T-cell (primary cell): ENCODE measurements at places on chromosomes 1 and 21.

- DNase-seq = no peak
Observed at GRCh38 chr1:151713874-151714273, 2.7 kb downstream of the CELF3 start.

DNA sequence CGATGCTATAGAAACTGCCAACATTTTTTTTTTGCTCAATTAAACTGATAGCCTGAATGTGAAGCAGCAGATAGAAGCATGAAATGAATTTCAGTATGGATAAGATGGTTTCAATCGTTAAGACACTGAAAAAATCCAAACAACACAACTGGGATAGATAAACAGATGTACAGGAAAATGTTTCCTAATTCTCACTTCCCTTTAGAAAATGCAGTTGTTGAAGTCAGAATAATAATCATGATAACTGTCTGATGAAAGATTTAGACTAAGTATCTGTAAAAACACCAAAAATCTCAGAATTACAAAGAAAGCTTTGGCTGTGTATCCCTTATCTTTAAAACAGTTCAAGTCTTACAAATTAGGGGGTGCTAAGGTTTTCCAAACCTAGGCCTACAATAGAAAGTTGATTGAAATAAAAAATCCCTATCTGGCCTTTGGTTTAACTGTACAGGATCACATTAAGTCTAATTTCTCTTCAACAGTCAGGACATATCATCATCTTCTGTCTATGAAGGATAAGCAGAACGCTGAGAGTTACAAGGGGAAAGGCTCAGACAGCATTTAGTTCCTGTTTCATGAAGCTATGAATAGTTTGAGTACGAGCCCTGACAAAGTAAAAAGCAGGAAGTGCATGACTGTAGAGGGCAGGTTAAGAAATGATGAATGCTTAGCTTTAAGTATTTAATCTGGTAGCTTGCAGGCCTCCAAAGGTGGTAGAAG, 203.2 kb downstream of the APP start:
- no peak for DNase-seq

GRCh38 chr1:22418933-22419382, 32.7 kb upstream of the ZBTB40 start:
- no peak for DNase-seq

GRCh38 chr1:234989019-234989418, 139.6 kb downstream of the TOMM20 start:
- no peak for DNase-seq

DNA sequence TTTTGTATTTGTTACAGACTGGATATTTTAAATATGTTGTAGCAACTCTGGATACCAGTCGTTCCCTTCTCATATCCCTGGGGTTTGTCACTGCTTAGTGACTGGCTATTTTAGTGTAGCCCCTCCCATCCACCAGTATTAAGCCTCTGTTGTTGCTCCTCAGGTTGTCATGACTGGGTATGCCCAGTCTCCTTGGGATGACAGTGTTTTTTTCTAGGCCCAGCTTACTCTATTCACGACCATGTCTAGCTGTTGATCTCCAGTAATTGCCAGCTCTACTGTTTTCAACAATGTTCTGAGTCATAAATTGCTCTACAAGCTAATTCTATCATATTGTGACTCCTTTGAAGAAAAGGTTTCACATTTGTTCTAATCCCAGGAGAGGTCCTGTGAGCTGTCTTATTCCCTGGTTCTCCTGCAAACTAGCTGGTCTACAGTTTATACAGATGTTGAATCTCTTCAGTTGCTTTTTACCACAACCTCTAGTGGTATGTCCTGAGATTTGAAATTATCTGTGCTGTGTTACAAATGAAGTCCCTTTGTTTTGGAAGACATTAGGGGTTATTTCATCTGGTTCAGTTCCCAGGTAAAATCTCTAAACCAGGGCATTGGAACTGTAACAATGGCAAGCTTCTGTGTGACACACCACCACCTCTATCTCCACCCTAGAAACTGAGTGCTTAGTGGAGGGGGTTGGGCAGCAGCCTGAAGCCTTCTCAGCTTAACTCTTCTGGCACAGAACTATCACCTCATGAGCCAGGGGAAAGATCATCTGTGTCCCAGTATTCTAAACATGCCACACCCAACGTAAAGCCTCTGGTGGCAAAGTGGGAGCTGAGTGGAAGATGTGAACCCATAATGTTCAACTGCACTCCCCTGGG, 124.6 kb downstream of the TRIM33 start:
- DNase-seq = no peak

- DNase-seq = no peak
Observed at GRCh38 chr1:213423605-213424004, 372.6 kb downstream of the RPS6KC1 start.

GRCh38 chr1:205626216-205626615, 5.6 kb downstream of the ELK4 start:
- DNase-seq = no peak

- DNase-seq = no peak
Observed at GRCh38 chr1:11701981-11702803, 10.7 kb downstream of the DRAXIN start.

GRCh38 chr1:10647414-10648170, 148.9 kb downstream of the CASZ1 start:
- DNase-seq = no peak

DNA sequence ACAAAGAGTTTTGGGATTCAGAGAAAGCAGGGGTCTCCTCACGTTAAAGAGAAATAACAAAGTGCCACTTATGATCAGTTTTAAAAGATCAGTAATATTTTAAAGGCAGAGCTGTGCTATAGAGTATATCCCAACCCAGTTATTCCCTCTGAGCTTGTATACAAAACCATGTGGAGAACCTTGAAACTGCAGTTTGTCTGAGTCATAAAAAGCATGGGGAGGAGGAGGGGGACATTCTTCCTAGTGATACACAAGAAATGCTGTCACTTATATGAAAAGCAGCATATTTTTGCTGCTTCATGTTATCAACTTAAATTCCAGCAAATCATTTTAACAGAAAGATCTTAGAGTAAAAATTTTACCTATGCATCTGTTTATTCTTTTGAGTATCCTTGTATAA, 244.5 kb downstream of the GPR52 start:
- DNase-seq = no peak

DNA sequence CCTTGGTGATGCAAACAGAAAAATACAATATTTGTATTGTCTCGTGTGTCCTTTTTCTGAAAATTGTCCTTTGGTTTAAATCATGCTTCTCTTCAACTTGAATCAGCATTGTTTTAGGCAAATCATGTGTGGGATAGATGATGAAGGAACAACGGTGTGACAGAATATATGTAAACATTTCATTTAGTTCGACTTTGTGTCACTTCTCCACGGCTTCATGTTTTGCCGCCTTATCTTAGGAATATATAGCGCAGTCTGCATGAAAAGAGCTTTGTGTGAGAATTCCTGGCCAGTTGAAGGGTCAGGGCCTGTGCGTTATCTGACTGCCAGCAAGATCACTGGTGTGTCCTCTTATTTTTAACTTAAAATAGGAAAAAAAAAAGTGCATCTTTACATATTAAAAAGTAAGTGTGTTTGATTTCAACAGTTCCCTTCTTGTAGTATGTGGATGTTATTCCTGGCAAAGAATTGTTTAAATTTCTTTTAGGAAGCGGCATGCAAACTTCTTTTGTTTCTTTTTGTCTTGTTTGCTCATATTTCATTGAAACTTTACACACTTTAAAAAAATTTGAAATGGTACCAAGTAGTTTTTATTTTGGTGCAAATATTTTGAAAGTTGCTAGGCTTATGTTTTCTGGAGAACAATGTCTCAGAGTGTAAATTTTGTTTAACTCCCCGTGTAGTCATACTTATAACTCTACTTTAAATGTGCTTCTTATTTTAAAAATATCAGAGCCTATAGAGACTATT, 465.2 kb downstream of the USP25 start:
- no peak for DNase-seq

DNA sequence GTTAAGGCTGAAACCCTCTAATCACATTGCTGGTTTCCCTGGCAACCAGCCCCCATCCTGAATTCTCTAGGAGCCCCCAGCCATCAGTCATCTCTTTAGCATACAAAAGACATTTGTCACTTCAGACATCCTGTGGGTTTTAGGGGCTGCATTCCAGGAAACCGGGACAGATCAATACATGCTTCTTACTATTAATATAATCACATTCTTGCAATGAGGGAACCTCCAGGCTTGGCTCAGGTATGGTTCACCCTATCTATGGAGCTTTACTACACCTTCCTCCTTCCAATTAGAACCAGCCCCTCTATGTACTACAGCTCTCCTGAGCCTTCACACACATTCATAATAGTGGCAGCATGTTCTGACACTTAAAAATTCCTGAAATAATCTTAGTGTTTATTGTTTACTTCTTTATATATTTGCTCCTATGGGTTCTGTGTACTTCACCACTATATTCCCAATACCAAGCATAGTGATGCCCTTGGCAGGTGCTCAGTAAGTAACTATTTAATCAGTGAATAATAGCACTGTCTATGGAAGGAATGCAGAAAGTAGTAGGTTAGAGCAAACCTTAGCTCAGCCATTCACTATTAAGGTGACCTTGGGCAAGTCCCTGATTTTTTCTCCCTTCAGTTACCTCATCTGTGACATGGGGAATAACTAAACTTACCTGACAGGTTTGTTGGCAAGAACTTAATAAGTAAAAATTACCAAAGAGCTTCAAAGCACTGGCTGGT, 59.6 kb downstream of the ZNF678 start:
- no peak for DNase-seq

DNA sequence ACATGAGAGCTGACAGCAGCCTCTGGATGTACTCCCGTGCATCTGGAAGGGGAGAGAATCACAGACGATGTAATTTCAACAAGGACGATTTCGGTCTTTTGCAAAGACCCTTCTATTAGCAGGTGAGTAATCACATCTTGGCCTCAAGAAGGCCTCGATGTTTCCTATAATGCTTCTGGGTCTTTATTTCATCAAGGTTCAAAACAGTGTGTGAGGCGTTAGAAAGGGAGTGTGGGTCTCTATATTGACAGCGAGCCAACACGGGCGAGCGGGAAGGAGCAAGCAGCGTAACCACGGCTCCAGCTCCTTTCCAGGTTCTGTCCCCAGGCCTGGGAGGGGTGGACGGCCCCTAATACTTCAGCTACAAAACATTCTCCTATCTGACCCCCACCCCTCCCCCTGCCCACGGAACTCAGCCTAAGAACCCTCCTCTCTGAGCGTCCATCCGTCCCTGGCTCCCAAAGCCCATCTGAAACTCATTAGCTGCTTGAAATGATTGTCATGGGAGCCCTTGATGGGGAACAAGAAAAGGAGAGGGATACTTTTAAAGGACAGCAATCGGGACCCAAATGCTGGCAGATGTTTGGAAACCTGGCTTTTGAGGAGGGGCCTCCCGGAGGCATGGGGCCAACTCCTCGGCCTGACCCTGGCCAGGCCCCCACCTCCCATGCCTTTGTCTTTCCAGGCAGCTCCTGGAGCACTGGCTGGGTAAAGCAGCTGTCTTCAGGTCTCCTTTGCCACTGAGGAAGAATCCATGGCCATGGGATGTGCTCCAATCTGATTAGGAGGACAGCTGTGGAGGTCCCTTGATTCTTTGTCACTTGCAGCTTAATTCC, 250.8 kb downstream of the FOXD2 start:
- DNase-seq = no peak

GRCh38 chr1:204356997-204357396, 2.7 kb downstream of the PLEKHA6 start:
- no peak for DNase-seq

DNA sequence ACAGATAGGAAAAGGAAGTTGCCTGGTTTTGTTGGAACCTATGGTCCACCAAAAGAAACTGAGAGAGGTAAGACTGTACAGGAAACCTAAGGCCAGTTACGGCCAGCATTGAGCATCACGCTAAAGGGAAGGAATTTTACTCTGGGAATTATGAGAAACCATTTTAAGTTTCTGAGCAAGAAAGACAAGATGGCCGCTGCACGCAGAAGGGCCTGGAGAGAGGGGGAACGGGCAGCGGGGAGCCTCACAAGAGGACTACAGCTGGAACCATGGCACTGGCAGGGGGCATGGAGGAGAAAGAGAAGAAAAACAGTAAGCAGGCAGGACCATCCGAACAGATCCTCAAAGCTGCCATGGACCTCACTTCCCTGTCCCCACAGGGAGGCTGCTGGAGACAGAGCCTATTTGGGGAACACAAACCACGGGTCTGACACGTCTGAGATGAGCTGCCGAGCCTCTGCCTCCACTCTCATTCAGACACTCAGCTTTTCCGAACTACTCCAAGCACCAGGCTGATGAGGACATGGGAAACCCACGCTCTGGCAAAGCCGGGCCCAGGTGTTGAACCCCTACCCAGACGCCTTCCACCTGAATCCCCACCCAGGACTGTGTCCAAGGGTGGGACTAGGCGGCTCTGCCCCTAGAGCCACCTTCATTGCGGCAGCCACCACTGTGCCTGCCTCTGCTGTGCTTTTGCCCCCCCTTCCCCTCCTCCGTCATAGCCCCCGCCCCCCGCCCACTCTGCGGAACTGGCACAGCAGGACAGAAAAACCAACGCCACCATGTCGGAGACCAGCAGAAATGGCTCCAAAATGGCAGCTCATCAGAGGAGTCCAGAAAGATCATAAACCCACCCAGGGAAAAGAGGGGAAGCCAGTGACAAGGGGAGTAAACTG, 69.0 kb downstream of the CD46 start:
- no peak for DNase-seq

DNA sequence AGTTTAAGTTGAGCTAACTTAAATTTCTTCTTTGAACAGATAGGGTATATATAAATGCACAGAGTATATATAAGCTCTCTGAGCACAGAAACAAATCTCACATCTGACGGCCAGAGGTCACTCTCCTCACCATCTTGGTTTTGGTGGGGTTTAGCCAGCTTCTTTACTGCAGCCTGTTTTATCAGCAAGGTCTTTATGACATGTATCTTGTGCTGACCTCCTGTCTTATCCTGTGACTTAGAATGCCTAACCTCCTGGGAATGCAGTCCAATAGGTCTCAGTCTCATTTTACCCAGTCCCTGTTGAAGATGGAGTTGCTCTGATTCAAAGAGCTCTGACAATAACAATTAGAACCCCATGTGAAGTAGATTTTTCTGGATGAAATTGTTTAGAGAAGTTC, 1.6 kb upstream of the MOV10 start:
- DNase-seq = no peak

DNA sequence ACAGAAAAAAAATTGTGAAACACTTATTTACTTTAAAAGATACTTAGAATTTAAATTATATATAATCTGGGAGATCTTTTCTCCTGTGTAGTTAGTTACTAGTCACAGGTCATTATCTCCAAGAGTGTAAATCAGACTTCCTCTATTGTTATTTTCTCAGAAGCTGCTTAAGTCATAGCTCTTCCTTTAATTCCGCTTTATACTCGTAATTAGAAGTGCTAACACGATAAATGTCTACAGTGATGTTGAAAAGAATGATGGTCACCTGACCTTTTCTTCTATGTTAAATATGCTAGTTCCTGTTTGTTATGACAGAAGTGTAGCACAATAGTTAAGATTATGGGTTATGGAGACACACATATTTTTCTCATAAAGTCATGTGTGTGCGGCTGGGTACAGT, 123.6 kb downstream of the TGFB2 start:
- DNase-seq = no peak

- DNase-seq = no peak
Observed at GRCh38 chr1:4447778-4448420, 206.5 kb upstream of the AJAP1 start.
